Activated CD4-positive, alpha-beta T cell treated with anti-CD3 and anti-CD28 coated beads, Interleukin-2, amount 50 U/mL, for 48 hours (primary cell): ENCODE measurements at places on chromosomes 6 and 20.

DNA sequence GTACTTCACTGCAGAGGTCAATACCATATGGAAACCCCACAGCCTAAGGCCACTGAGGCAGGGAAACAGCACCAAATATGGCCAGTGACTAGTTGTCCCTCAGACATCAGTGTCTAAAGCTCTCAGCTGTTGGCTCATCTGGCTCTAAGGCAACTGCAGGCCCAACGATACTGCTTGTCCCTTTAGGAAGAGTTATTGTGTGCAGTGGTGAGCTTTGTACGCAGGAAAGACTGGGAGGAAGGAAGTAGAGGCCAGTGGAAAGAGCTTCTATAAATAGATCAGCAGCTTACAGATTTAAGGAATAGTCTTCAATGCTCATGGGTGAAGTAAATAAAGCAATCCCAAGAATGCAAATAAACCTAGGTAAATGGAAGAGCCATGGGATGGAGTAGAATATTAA, 29.3 kb downstream of the DNAAF9 start:
- DNase-seq, result no peak

DNA sequence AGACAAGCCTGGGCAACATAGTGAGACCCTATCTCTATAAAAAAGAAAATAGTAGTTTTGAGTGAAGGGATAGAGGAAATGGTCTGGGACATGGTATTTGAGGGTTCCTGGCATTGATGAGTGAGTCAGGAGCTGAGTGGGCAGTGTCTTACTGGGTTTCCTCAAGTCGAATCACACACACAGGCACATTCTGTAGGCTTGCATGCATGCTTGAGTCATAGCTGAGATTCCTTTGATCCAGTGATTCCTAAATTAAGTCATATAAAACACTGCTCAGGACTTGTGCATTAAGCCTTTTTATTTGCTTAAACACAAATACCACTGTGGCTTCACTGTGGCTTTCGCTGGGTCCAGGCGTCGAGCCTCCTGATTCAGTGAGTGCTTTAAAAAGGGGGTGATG, 71.8 kb upstream of the TMEM181 start:
- DNase-seq, result no peak

DNA sequence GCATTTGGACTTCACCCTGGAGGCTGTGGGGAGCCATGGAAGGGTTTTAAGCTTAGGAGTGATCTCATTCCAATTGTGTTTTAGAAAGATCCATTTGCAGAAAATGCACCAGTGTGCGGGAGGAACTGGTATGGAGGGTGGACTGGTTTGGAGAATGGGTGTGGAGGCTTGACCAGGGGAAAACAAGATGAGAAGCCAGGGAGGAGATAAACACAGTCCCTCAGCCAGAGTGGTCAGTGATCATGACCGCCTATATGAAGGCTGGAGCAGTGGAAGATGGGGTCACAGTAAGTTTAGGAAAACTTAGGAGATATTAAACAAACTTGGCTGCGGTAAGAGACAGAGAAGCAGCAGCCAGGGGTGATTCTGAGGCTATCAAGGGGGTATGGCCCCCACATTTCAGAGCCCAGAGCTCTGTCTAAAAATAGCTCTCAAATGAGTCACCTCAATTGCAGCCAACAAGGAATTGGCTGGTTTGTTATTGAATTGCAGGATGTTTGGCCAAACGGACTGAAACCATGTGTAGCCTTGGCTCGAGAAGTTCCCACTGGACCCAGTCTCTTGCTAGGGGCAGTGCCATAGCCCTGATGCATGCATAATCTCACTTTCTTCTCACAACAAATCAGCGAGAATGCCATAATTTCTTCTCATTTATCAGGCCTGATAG, 159.9 kb upstream of the TOP1 start:
- DNase-seq, result no peak

DNA sequence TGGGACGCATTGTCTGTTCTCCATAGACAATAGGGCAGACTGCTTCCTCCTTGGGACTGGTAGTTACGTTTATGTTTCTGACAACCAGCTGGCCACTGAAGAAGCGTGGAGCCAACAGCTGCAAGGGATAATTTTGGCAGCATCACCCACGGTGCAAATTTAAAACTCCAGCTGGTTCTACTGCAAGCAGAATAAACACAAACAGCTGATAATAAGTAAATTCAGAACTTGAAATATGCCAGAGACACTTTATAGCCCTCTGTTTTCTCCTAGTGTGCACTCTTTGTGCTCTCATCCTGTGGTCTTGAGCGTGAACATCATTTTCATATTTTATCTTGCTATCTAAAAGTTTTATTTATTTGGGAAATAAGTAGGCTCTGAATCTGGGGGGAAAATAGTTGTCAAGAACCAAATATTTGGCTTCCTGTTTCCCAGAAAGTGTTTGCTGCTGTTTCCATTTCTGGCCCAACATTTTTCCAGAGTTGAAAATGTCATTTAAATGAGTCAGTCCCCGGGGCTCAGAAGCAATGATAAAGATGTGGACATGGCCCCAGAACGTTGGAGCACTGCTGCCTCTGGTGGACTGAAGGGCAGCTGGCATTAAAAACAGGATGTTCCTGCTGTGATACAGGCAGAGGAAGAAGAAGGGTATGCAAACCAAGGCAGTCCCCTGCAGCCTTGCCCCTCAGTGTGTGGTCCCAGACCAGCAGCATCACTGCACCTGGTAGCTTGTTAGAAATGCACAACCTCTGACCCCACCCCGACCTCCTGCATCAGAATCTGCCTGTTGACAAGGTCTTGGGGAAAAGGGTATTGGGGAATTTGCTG, 12.5 kb upstream of the THBD start:
- DNase-seq, result no peak

DNA sequence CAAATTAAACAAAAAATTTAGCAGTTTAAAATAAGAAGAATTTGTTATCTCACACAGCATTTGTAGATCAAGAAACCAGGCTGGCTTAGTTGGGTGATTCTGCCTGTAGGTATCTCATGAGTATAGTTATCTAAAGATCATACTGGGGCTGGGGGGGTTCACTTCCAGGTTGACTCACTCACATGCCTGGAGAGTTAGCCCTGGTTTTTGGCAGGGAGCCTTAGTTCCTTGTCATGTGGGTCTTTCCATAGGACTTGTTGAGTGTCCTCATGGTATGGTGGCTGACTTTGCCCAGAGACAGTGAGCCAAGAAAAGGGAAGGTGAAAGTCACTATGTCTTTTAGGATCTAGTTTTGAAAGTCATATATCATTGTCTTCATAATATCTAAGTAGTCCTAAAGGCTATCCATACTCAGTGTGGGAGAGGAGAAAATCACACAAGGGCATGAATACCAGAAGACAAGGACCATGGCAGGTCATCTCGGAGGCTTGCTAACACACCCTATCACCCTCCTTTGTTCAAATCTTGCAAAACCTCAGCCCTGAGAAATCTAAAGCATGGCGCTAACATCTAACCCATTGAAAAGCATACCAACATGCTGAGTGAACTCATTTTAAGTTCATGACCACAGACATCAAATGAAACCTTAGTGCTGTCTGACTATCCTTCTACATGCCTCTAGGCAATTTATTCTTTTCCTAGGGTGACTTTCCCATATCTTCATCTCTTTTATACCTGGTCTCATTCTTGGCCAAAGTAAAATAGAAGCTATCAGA, 39.2 kb downstream of the CYP24A1 start:
- DNase-seq, result no peak

DNA sequence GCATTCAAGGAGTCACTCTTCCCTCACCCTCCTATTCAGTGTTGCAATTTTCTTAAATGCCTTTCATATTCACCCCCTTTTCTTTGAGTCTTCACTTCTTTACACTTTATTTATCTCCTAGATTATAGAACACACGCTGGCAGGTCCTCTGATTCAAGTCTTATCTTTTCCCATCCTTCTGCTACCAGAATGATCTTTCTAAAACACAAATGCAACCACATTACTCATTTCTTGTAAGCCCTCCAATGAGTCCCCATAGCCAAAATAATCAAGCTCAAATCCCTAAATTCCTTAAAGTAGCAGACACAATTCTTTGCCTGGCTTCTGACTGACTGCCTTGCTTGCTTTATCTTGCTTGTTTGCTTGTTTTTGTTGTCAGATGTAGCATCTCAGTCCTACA, 920.0 kb downstream of the TFAP2A start:
- no peak for DNase-seq
